ENCODE measurements at places on chromosomes 16 and 17. TPM values are rescaled to one million over a fixed set of nuclear protein-coding genes. Genes with fewer than 3 reads are reported as not detected.

DNA sequence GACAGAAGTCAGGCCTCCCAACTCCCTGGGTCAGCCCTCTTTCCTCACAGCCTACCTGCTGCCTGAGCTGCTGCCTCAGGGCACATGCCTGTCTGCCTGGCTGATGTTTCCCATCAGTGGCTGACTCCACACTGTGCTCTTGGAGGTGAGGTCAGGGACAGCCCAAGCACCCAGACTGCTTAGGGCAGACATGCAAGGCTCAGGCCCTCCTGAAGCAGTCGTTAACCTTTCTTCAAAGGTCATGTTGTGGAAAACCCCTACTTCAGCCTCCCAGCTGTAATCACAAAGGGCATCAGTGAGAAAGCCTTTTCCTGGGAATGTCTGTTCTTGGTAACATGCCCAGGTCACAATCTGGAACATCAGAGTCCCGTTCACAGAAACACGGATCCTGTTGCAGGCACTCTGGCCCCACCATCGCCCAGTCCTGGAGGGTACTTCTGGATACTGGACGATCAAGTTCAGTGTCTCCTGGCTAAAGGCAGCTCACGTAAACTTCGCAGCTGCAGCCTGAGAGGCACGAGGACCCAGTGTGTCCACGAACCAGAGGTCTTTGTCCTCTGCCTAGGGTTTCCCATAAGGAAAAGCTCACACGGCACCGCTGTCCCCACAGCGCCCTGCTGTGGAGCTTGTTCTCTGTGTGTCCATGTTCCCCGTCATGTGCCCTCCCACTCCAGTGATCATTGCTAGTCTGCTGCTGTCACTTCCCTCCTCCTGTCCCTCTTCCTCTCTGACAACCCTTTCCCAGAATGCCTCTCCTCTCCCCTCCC is 54.9 kb downstream of the GNAO1 start:
- no peaks in the 10 kb centered on the region for H3K36me3 ChIP-seq
- peaks cover 4% of the 10 kb centered on the region for H3K4me1 ChIP-seq
- H3K4me3 ChIP-seq, result no peak overlapping the region
- no peaks in the 10 kb centered on the region for H3K27me3 ChIP-seq
- no peak for DNase-seq

DNA sequence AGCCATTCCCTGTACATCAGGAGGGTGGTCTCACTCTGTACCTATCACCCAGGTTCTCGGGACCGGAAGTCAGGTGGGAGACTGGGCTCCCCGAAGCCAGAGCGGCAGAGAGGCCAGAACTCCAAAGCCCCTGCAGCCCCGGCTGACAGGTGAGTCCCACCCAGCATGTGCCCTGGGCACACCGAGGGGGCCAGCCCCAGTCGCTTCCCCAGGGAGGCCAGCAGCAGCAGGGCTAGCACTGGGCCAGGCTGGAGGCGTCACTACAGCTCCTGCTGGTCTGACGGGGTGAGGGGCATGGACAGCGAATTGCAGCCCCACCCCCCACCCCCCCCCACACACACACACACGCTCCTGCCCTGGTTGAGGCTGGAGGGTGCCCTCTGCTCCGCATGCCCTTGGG is 7.9 kb upstream of the IL17C start:
- H3K27ac ChIP-seq, result no peak overlapping the region
- no peak overlapping the region for H3K4me3 ChIP-seq
- peaks cover 4% of the 10 kb centered on the region for H3K36me3 ChIP-seq
- H3K27me3 ChIP-seq, result no peaks in the 10 kb centered on the region
- DNase-seq, result no peak

DNA sequence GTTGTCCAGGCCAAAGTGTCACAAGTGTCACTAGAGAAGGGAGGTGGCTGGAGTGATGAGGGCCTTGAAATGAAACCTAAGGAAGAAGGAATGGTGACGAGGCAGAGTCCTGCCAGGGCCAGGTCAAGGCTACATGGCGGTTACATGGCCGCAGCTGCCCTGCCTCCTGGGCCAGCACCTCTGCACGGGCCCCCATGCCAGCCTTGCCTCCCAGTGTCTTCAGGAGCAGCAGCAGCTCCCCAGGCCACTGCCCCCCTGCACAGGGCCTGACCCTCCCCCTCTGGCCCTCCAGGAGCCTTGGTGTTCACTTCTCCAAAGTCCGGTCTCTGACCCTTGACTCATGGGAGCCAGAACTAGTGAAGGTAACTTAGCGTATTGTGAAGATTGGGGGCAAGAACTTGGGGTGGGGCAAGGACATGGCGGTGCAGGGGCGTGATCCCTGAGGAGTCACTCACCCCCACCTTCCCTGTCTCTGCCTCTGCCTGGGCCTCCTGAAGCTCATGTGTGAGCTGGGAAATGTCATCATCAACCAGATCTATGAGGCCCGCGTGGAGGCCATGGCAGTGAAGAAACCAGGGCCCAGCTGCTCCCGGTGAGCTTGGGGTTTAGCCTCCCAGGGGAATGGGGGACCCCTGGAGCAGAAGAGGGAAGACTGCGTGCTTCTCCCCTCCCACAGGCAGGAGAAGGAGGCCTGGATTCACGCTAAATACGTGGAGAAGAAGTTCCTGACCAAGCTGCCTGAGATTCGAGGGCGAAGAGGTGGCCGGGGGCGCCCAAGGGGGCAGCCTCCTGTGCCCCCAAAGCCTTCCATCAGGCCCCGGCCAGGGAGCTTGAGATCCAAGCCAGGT is 4.1 kb upstream of the KCTD11 start:
- H3K36me3 ChIP-seq, result peaks cover 27% of the 10 kb centered on the region
- H3K4me3 ChIP-seq, result no peak overlapping the region
- DNase-seq, result no peak
- H3K27me3 ChIP-seq, result no peaks in the 10 kb centered on the region
- peaks cover 30% of the 10 kb centered on the region for H3K4me1 ChIP-seq
- H3K27ac ChIP-seq, result peak overlapping the region; percentile 66

- H3K36me3 ChIP-seq, result peaks cover 2% of the 10 kb centered on the region
- no peak for DNase-seq
Measured at GRCh38 chr17:39144416-39144840, 7.0 kb downstream of the PLXDC1 start.

Gene PLCD3
- total RNA-seq, result 3.8 TPM

Gene CRHR1
- total RNA-seq, result not detected
